ENCODE measurements at places on chromosomes 7 and 10.
A peak's percentile ranks its signal among the peaks of the same experiment; 100 is the strongest.

GRCh38 chr7:137958470-137959431 lies 43.1 kb downstream of the CREB3L2 start:
- no peak for DNase-seq

GRCh38 chr7:1544896-1545416 lies 11.0 kb downstream of the TMEM184A start:
- no peak for DNase-seq

- no peak for DNase-seq
Measured at GRCh38 chr7:44994877-44995554, 5.0 kb upstream of the CCM2 start.

DNA sequence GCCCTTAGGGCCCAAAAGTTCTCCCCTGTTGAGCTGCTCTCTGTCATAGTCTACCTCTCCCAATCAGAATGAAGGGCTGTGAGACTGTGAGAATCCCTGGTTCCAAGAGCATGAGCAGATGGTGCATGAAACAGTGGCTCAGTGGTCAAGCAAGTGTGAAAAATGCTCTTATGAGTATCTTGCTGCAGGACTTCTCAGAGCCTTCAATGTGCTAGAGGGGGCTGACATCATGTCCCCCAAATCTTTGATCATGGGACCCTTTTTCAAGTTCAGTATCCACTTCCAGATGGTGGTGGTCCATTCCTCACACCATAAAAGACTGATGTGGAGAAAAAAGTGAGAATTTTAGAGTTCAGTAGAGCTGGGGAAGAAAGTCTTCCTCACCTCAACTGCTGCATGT lies 265.3 kb upstream of the HABP2 start:
- no peak for DNase-seq

DNA sequence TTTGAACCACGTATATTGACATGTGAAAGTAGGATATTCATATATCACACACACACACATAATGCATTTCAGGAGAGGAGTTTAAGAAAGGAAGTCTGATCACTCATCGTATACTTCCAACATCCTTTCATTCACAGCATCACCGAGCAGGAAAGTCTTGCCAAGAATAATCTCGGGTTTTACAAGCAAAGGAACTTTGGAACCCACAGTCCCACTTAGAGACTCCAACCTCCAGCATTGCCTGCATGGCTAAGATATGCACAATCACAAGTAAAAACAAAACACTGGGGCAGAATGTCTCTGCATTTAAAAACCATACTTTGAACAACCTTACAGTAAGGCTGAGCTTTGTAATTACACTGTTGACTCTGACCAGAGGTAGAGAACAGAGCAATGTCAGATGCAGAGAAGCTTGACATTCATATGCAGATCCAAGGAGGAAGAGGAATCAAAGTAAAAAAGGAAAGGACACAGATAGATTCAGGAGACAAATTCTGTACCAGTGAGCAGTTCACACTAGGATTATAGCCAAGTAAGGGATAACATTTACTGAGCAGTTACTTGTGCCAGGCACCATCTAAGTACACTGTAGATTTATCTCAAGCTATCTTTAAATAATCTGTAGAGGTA lies 14.8 kb downstream of the THSD7A start:
- no peak for DNase-seq

GRCh38 chr7:126727930-126728391 lies 524.8 kb downstream of the GRM8 start:
- no peak for DNase-seq

DNA sequence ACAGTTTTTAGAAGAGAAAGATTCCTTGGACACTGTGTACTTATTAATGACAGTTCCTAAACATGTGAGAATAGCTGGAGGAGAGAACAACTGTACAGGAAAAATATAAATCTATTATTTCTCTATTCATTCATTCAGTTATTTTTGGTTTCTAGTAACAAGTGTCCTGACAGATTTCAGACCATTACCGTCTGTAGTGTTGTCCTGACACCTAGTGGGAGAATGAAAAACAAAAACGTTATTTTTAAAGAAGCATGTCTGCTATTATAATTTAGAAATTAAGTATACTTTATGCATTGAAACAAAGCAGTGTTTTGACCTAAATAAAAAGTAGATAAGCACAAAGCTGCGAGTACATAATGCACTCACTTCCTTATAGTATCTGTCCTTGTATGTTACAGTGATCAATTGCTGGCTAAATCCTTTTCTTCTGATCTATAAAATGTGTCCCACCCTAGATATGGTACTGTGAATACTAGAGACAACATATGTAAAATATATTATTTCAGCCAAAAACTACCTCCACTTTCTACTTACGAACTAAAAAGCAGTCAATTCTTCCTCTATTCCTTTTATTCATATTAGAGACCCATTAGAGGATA lies 575.6 kb downstream of the ARL4A start:
- DNase-seq = peak; percentile 64

- DNase-seq = no peak
Measured at GRCh38 chr7:100859856-100860255, 7.3 kb upstream of the TRIP6 start.

DNA sequence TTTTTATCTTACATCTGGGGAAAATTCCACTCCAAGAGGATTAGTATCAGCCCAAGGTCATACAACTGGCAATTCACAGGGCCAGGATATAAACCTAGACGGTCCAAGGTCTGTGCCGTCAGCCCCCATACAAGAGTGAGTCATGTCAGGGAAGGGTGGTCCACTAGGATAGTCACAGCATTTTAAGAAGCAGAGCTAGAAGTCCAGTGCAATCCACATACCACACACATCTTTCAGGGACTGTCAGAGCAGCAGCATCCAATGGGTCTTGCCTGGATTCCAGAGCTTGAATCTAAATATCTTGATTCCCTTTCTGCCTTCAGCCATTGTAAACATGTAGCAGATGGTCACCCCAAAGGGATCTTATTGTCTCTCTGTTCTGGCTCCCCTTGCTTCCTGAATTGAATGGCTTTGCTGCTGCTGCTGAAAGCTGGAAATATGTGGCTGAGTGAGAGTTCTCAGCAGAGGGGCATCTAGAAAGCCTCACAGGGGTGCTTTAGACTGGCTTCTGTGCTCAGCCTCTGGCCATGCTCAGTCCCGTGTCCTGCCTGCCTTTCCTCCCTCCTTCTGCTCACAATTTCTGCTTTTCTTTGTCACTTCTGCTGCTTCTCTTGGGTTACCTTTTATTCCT lies 9.9 kb upstream of the OR6V1 start:
- DNase-seq = peak; percentile 71

DNA sequence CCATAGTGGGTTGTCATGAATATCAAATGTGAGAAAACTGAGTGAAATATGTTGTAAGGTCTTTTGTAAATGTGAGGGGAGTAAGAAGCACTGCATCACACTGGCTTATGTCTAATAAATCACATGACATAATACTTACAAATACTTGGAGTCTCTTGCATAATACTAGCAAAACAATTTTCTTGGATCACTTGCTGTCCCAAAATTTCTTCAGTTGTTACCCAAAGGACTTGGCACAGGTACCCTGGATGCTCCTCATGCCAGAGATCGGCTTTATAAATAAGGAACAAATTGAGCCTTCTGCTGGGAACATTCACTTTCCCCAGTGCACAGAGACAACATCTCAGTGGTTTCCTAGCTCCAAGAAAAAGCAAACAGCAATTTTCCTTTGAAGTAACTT lies 5.0 kb upstream of the LRIT2 start:
- DNase-seq = no peak

DNA sequence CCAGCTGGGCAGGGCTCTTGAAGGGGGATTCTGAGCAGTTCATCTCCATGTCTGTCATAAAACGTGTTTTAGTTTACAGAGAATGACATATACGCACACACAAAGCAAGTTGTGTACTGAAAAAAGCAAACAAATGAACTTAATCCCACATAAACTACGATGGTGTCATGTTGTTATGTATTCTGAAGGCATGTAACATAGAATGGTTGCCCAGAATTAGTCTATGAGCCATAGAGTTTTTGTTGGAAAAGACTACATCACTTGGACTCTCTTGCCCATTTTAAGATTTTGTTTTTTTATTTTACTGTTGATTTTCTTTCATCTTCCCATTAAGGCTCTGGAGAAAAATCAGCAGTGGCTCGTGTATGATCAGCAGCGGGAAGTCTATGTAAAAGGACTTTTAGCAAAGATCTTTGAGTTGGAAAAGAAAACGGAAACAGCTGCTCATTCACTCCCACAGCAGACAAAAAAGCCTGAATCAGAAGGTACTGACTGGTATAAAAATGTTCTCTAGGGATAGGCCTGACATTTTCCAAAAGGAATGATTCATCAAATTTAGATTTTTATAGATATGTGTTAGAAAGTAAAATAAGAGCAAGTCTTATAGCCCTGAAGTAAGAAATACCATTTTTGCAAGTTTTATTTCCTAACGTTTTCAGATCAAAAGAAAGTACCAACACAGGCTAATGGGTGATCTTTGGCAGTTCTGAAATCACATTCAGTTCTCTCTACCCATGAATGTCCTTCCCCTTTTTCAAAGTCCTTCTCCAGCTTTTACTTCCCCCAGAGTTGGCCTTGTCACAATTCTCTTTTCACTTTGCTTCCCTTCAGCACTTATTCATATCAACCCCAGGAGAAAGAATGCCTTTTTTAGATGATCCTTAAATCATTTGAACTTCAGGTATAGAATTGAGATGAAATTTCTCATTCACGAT lies 18.9 kb downstream of the CEP55 start:
- peak; percentile 59 for DNase-seq

- no peak for DNase-seq
Measured at GRCh38 chr10:91672021-91672608, 39.2 kb upstream of the PPP1R3C start.

DNA sequence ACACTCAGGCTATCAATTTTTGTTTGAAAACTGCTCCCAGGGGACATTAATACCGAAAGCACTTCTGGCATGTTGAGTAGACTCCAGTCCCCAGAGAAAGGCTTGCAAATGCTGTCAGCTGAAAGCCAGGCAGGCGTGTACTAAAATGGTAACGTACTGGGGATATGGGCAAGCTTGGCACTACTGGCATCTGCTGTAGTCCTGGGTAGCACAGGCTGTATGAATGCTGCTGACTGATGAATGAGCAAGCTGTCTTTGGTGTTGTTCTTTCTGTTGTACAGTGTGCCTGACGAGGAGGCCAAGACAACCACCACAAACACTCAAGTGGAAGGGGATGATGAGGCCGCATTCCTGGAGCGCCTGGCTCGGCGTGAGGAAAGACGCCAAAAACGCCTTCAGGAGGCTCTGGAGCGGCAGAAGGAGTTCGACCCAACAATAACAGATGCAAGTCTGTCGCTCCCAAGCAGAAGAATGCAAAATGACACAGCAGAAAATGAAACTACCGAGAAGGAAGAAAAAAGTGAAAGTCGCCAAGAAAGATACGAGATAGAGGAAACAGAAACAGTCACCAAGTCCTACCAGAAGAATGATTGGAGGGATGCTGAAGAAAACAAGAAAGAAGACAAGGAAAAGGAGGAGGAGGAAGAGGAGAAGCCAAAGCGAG lies 53.5 kb upstream of the AGBL3 start:
- no peak for DNase-seq

DNA sequence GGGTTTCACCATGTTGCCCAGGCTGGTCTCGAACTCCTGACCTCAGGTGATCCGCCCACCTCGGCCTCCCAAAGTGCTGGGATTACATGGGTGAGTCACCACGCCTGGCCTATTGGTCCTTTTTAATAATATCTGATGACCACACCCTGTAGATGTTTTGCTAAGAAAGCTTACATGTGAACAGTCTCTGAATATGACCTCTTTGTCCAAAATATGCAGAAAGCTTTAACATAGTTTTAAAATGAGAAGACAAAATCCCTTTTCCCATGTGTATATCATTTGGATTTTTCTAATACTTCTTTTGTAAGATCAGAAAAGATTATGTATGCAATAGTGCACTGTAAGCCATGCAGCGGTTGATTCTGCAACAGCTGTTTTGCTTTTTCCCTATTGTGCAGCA lies 38.5 kb downstream of the MCU start:
- no peak for DNase-seq

DNA sequence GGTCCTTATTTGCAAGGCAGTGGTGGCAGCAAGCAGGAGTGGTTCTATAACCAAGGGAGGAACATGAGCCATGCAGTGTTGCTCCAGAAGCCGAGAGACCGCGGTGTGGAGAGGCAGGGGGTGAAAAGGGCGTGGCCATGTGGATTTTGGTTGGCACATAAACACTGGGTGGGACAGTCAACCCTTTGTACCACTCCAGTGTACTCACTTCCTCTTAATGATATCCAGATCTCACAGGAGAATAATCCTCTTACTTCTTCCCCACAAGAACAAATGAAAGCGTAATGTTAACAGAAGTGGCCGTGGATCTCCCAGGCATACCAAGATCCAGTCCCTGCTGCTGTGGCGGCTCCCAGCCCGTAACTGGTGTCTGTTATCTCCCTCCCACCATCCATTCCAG lies 42.4 kb downstream of the XRCC2 start:
- no peak for DNase-seq

DNA sequence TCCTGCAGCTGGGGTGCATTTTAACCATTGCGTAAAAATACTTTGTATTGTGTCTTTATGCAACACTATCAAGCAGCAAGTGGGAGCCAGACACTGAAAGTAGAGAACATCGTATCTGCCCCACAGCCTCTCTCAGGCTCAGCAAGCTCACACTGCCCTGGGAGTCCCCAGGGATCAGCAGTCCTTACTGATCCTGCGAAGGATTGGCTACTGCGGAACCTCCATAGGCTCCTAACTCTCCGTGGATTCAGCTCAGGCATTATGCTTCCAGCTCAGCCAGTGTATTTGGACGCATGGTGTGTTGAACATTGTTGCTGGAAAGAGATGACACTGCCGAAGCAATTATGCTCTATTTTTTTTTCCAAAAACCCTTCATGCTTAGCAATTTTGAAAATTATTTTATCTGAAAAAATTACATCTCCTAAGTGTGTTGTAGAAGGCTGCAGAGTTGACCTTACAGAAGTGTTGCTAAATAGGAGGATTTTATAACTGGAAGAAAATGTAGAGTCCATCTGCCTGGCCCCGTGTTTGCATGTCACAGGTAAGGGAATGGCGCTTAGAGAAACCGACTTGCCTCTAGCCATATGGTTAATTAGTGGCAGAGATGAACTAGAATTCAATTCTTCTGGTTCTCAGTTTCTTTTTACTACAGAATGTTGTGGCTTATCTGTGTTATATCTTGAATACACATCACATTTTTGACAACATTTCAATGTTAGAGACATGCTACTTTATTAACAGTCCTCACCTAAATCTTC lies 276.4 kb upstream of the COBL start:
- DNase-seq = no peak

DNA sequence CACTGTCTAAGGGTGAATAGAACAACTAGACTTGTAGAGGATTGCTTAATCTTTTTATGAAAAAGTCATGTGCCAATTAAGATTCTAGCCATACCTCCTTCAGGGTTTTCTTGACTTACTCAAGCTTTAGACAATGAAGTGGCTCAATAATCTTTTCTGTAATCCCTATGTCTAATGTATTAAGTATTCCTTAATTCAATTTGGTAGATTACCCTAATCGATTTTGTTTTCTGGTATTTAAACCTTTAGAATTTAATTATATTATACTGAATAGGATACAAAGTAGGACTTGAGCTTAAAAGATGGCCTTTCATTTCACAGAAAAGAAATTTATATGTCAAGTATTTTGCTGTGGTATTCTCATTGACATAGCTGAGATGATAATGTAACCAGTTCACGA lies 597.9 kb upstream of the C7orf33 start:
- no peak for DNase-seq

- DNase-seq = no peak
Measured at GRCh38 chr7:80054356-80054755, 80.3 kb upstream of the GNAI1 start.

- DNase-seq = no peak
Measured at GRCh38 chr7:47411901-47412300, 170.0 kb downstream of the TNS3 start.

GRCh38 chr7:54722026-54722425 lies 37.0 kb downstream of the SEC61G start:
- no peak for DNase-seq
